ENCODE measurements at places on chromosomes 6 and 20.

DNA sequence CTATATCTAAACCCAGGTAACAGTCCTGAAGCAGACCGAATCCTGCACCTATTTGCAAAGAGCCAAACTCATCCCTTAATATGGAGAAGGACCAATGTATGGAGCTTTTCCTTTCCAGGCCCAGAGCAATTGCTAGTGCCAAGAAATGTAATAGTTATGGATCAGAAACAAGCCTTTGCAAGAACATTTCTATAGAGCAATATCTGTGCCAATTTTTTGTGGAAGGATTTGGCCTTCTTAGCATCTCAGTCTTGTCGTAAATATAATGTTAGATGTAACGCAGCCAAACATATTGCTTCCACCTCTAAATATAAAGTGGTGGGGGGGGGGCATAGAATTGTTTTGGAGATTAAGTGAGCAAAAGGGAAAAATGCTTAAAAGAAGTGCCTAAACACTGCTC, 2.7 kb downstream of the KIAA0408 start:
- DNase-seq = no peak

- DNase-seq = no peak
These were observed 657.7 kb upstream of the CITED2 start for GRCh38 chr6:140032189-140032588.

- no peak for DNase-seq
These were observed 17.0 kb upstream of the ADGRF4 start for GRCh38 chr6:47681201-47681990.

GRCh38 chr6:3948866-3949265, 99.7 kb downstream of the FAM50B start:
- no peak for DNase-seq

DNA sequence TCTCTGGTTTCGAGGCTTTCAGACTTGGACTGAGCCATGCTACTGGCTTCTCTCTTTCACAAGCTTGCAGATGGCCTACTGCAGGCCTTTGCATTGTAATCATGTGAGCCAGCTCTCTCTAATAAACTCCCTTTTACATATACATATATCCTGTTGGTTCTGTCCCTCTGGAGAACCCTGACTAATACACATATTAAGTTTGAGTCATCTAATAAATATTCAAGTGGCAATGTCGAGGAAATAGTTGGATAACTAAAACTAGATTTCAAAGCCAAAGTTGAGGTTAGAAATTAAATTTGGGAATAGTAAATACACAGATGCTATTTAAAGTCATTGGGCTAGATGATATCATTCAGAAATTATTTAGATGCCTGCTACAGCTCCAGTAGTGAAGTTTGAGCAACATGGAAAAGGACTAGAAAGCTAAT, 1343.4 kb downstream of the GRIK2 start:
- DNase-seq = no peak

GRCh38 chr6:17225767-17226630, 55.2 kb upstream of the RBM24 start:
- DNase-seq = no peak

Measured in large intestine (tissue), 12 donors.